MCF 10A (cell line): ENCODE measurements at places on chromosomes 3 and 15. TPM values are rescaled to one million over a fixed set of nuclear protein-coding genes. Genes with fewer than 3 reads are reported as not detected.

The SLC15A2 gene
- total RNA-seq = 0.79 and 1.5 TPM in 2 replicates

The SCAANT1 gene
- not detected in 2 replicates for total RNA-seq

The DGKG gene
- not detected in 2 replicates for total RNA-seq

The OTOL1 gene
- not detected in 2 replicates for total RNA-seq

The CELSR3 gene
- total RNA-seq = 17.6 and 21.5 TPM in 2 replicates

The CHRM5 gene
- total RNA-seq = not detected in 2 replicates

The GOLGA8R gene
- total RNA-seq = 3.0 and 5.3 TPM in 2 replicates

The PLA2G4D gene
- total RNA-seq = not detected in 2 replicates

GRCh38 chr3:130117933-130118332 is 36.3 kb downstream of the ALG1L2 start:
- peaks cover 4% of the 10 kb centered on the region for H3K36me3 ChIP-seq
- no peak overlapping the region for H3K27ac ChIP-seq
- peaks cover 46% of the 10 kb centered on the region for H3K27me3 ChIP-seq
- H3K4me1 ChIP-seq = no peaks in the 10 kb centered on the region

- no peaks in the 10 kb centered on the region for H3K36me3 ChIP-seq
- DNase-seq = no peak
- no peak overlapping the region for H3K4me3 ChIP-seq
- no peaks in the 10 kb centered on the region for H3K27me3 ChIP-seq
Measured at GRCh38 chr3:87996882-87997281, 61.9 kb downstream of the CGGBP1 start.

DNA sequence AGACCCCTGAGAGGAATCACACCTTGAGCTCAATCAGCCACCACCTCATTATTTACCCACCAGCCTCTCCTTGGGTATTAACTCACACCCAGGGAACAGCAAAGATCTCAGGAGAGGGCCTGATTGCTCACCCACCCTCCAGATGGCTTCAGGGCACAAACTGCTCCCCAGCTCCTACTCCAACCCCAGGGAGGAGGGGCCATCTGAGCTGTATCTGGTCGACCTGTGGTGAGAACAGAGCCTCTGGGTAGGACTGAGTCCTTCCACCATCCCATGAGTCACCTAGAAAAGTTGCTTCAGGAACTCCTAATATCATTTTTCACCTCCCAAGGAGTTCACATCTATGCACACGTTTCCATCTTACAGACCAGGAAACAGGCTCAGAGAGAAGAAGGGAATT is 44.8 kb upstream of the HES1 start:
- H3K27me3 ChIP-seq = no peaks in the 10 kb centered on the region
- peak overlapping the region; percentile 47 for H3K4me3 ChIP-seq
- peaks cover 25% of the 10 kb centered on the region for H3K4me1 ChIP-seq
- peak; percentile 100 for DNase-seq
- no peaks in the 10 kb centered on the region for H3K36me3 ChIP-seq

DNA sequence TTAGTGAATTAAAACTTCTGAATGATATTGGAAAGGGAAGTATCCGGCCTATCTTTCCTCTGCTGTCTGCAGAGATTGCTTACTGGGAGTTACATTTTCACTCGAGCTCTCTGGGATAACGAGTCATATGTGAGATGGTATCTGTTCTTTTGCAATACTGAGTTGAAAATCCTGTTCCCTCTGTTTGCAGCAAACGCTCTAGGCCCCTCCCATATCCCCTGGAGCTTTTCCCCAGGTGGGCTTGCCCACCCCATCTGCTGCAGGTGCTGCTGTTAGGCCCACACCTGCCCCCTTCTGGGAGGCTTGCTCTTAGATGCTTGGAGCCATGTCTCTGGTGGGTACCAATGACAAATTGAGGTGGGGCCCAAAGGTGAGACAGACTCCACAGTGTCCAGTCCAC is 42.7 kb upstream of the MTMR10 start:
- no peaks in the 10 kb centered on the region for H3K36me3 ChIP-seq
- H3K4me1 ChIP-seq = no peaks in the 10 kb centered on the region
- H3K27me3 ChIP-seq = no peaks in the 10 kb centered on the region
- H3K4me3 ChIP-seq = no peak overlapping the region
- DNase-seq = no peak

GRCh38 chr3:67312155-67312554 is 314.0 kb downstream of the KBTBD8 start:
- no peak overlapping the region for H3K4me3 ChIP-seq
- no peak overlapping the region for H3K27ac ChIP-seq
- DNase-seq = peak; percentile 12
- H3K36me3 ChIP-seq = no peaks in the 10 kb centered on the region

DNA sequence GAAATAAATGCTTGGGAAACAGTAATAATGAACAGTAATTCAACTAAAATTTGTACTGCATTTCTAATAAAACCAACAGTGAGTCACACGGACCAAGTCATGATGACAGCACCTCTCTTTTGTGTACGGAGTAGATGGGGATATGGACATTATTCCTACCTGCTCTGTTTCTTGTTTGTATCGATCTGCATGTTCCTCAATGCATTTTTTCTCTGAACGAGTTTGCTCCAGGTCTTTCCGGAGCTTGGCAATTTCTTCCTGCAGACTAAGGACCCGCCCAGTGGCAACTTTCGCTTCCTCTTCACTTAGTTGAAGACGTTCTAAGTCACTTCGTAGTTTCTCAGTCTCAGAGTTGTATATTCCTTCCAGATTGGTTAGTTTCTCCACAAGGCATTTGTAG is 74.4 kb upstream of the MYO5C start:
- no peak overlapping the region for H3K4me3 ChIP-seq
- no peak for DNase-seq
- no peaks in the 10 kb centered on the region for H3K4me1 ChIP-seq

DNA sequence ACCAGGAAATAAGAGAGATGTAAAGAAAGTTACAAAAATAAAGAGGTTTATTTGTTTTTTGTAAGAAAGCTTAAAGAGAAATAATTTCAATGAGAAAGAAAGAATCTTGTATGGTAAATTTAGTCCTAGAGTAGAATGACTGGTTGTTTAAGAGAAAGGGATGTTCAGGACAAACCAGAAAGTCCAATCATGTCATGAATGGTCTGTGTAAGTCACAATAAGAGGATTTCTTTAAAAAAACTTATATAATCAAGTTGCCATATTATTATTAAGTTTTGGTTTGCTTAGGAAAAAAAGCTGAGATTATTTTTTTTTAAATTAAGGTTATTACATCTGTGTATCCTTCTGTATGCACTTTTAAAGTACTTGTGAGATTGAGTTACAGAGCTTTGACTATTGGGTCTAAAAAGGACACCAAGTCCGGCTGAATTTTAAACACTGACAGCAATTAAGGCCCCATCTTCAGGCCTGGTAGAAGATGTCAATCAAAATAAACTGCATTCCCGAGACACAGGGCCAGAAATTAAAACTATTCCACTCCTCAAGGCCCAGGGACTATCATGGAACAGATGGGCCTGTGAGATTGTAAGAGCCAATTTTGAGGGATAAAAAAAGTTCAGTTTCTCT is 12.2 kb downstream of the ERICH6 start:
- H3K4me3 ChIP-seq = no peak overlapping the region
- no peak for DNase-seq
- H3K27me3 ChIP-seq = no peaks in the 10 kb centered on the region
- no peak overlapping the region for H3K27ac ChIP-seq
- no peaks in the 10 kb centered on the region for H3K4me1 ChIP-seq
- no peaks in the 10 kb centered on the region for H3K36me3 ChIP-seq

- H3K27ac ChIP-seq = peak overlapping the region; percentile 72
- H3K4me1 ChIP-seq = peaks cover 60% of the 10 kb centered on the region
- no peak overlapping the region for H3K4me3 ChIP-seq
- peaks cover 64% of the 10 kb centered on the region for H3K36me3 ChIP-seq
- DNase-seq = no peak
Measured at GRCh38 chr3:134353831-134354611, 20.2 kb downstream of the AMOTL2 start.

- H3K36me3 ChIP-seq = no peaks in the 10 kb centered on the region
- DNase-seq = peak; percentile 62
- H3K4me3 ChIP-seq = no peak overlapping the region
- H3K27me3 ChIP-seq = peaks cover 63% of the 10 kb centered on the region
Measured at GRCh38 chr3:132016061-132017041, 18.5 kb downstream of the CPNE4 start.

DNA sequence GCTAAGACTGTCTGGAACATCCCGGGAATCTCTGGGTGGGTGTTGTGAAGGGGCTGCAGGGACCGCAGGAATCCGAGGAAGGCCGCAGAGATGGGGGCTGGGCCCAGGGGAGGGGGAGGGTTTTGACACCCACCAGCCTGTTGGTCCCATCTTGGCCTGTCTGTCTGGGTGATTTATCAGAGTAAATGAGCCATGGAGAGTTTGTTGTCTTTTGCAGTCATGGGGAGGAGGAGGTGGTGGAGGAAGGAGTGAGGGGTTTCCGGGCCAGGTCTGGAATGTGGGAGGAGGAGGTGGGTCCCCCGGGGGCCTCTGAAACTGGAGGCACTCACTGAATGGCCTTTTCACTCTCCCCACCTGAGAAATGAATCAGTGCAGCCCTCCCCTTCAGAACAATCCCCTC is 11.5 kb downstream of the SEMA3F start:
- no peaks in the 10 kb centered on the region for H3K27me3 ChIP-seq
- DNase-seq = no peak
- H3K36me3 ChIP-seq = peaks cover 15% of the 10 kb centered on the region
- H3K4me3 ChIP-seq = peak overlapping the region; percentile 39

- no peak for DNase-seq
- no peaks in the 10 kb centered on the region for H3K36me3 ChIP-seq
- H3K4me3 ChIP-seq = no peak overlapping the region
Measured at GRCh38 chr3:170631755-170632488, 46.0 kb upstream of the SLC7A14 start.

DNA sequence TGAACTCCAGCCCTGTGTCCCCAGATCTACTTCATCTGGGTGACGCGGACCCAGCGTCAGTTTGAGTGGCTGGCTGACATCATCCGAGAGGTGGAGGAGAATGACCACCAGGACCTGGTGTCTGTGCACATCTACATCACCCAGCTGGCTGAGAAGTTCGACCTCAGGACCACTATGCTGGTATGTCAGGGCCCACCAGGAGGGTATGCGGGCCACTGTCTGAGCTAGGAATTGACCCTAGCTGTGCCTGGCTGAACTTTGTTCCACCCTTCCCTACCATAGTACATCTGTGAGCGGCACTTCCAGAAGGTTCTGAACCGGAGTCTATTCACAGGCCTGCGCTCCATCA is 24.3 kb downstream of the SHF start:
- no peak for DNase-seq
- peaks cover 30% of the 10 kb centered on the region for H3K4me1 ChIP-seq
- H3K4me3 ChIP-seq = no peak overlapping the region
- H3K36me3 ChIP-seq = peaks cover 14% of the 10 kb centered on the region
- H3K27me3 ChIP-seq = no peaks in the 10 kb centered on the region

- no peaks in the 10 kb centered on the region for H3K27me3 ChIP-seq
- DNase-seq = no peak
- H3K4me3 ChIP-seq = no peak overlapping the region
- no peak overlapping the region for H3K27ac ChIP-seq
Measured at GRCh38 chr3:31185062-31185357, 290.5 kb upstream of the GADL1 start.

DNA sequence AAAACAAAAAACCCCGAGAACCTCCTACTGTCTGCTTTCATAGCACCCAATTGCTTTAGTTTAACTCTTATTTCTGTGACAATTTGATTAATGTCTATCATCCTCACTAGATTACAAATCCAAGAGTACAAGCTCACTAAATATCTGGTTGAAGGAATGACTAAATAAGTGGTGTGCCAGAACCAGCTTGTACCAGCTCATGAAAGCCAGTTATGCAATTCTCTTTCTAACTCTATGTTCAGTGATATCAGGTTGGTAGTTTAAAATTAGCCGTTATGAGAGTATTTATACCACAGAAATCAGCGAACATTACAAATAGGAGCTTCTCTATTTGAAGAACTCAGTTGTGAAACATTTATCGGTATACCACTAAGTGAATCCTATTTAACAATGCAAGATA is 137.2 kb upstream of the MITF start:
- H3K27ac ChIP-seq = no peak overlapping the region
- H3K36me3 ChIP-seq = no peaks in the 10 kb centered on the region
- H3K4me1 ChIP-seq = no peaks in the 10 kb centered on the region
- no peak overlapping the region for H3K4me3 ChIP-seq

DNA sequence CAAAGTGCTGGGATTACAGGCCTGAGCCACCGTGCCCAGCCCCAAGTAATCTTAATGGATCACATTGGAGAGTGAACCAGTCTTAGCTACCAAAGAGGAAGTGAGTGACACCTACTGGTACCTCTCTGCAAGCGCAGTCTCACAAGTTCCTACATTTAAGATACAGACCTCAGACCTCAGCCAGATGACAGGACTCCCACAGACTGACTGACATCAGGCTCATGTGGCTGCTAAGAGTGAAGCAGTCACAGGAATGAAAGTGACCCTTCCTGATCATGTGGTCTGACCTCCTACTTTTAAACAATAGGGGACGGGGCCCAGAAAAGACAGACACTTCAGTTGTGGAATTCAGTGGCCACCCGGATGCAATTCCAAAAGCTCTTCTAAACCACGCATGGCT is 36.3 kb upstream of the GNB5 start:
- peaks cover 52% of the 10 kb centered on the region for H3K36me3 ChIP-seq
- no peaks in the 10 kb centered on the region for H3K27me3 ChIP-seq
- H3K4me3 ChIP-seq = no peak overlapping the region

DNA sequence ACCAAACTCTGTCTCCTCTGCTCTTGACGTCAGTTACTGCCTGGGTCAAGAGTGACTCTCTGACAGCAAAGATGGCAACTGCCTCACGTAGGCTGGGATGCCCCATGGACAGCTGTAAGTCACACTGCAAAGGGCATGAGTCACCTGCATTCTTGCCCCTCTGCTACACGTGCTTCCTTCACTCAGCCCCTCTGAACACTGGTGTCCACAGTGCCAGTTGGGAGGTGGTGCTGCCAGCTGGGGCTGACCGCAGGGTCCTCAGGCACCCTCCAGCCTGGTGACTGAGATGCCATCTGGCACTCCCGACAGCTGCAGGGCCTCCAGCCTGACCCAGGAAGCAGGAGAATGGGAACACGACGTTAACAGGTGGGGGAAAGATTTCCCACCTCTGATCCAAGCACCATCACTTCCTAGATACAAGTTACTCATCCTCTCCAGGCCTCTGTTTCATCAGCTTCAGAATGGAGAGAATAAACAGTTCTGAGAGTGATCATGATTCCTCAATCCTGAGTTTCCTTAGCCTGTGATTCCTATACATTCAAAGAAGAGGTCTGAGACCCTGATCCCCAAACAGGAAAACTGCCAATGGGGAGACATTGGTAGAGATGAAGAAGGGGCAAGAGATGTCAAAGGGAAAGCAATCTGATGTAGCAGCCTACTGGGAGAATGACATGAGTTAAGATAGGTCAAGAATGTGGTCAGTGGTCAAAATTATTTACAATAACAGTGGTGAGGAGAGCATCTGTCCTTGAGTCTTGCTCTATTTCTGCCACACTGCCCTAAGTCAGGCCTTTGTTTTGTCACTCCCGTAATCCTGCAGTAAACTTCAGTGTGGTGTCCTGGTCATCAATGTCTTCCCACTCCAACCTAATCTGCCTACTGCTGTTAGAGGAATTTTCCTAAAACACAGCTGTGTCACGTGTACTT is 86.1 kb upstream of the BCL6 start:
- H3K4me3 ChIP-seq = no peak overlapping the region
- no peak overlapping the region for H3K27ac ChIP-seq
- H3K36me3 ChIP-seq = no peaks in the 10 kb centered on the region
- DNase-seq = no peak
- H3K4me1 ChIP-seq = no peaks in the 10 kb centered on the region

- no peaks in the 10 kb centered on the region for H3K27me3 ChIP-seq
- H3K36me3 ChIP-seq = no peaks in the 10 kb centered on the region
- peak overlapping the region; percentile 39 for H3K27ac ChIP-seq
- no peak overlapping the region for H3K4me3 ChIP-seq
- H3K4me1 ChIP-seq = peaks cover 14% of the 10 kb centered on the region
Measured at GRCh38 chr3:1908651-1909445, 189.8 kb upstream of the CNTN4 start.
